ENCODE measurements at places on chromosomes 1 and 21. TPM values are rescaled to one million over a fixed set of nuclear protein-coding genes. Genes with fewer than 3 reads are reported as not detected.

Gene PALMD
- not detected for total RNA-seq

Gene LAPTM5
- total RNA-seq = not detected

- no peak overlapping the region for H3K4me3 ChIP-seq
- no peak overlapping the region for H3K27ac ChIP-seq
- H3K4me1 ChIP-seq = peaks cover 14% of the 10 kb centered on the region
- H3K36me3 ChIP-seq = no peaks in the 10 kb centered on the region
Observed at GRCh38 chr1:20992322-20993056, 184.2 kb downstream of the EIF4G3 start.

Gene SLC45A3
- total RNA-seq = 16.0 TPM

DNA sequence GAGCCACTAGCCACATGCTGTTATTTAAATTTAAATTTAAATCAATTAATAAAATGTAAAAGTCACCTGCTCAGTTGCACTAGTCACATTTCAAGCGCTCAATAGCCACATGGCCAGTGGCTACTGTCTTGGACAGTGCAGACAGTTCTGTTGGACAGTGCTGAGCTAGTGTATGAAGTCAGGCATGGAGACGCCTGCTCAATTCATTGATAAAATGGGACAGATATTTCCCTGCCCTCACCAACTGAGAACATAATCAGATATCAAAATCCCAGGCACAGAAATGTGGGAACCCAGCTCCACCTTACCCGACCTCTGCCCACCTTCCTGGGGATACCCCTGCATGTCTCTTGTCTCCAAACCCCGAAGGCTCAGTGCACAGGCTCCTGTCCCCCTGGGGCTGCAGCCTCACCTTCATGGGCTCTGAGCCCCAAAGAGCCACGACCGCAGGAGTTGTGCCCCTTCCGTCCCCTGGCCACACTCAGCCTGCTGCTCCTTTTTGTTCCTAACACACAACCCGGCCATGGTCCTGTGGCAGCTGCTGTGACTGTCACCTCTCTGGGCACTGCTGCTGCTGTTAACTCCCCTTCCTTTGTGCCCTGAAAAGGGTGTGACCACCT is 63.5 kb downstream of the TCP10L start:
- H3K27ac ChIP-seq = no peak overlapping the region
- H3K4me3 ChIP-seq = no peak overlapping the region
- H3K27me3 ChIP-seq = no peaks in the 10 kb centered on the region
- H3K36me3 ChIP-seq = no peaks in the 10 kb centered on the region

GRCh38 chr1:99327357-99327756 is 63.1 kb downstream of the PLPPR4 start:
- peaks cover 32% of the 10 kb centered on the region for H3K4me1 ChIP-seq
- peak overlapping the region; percentile 40 for H3K27ac ChIP-seq
- H3K27me3 ChIP-seq = no peaks in the 10 kb centered on the region
- no peaks in the 10 kb centered on the region for H3K36me3 ChIP-seq
- DNase-seq = peak; percentile 83

Measured in GM23338 (cell line).